NCI-H1930 (cell line): ENCODE measurements at places on chromosomes 11 and 22.
A peak's percentile ranks its signal among the peaks of the same experiment; 100 is the strongest.

DNA sequence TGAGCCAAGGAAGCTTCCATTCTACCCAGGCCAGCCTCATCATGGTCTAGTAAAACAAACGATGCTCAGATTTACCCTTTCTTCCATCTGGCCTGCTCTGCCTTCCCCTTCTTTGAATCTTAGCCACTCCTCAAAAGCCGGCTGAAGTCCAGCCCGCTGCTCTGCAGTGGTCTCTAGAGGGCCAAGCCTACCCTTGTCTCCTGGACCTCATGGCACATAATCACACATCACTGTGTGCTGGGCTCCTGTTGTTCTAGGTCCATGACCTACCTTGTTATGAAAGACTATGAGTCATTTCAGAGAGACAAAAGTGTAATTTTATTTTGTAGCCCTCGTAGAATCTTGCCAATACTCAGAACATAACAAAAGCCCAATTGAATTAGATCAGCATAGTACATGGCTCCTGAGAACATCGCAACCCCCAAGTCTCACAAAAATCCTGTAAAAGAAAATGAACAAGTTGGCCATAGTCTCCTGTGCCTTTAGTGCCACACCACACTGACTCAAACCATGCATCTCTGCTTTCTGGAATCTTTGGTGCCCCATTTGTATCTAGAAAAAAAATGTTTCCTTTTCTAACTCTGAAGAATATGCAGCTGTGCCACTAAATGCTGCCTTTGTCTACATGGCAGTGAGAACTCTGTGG is 192.7 kb downstream of the OPCML start:
- DNase-seq: no peak

GRCh38 chr11:131690776-131691175 is 320.4 kb downstream of the NTM start:
- no peak for DNase-seq

GRCh38 chr22:41687901-41688364 is 734 bp downstream of the SNU13 start:
- DNase-seq: no peak

GRCh38 chr11:69367211-69367964 is 73.4 kb downstream of the MYEOV start:
- DNase-seq: no peak

DNA sequence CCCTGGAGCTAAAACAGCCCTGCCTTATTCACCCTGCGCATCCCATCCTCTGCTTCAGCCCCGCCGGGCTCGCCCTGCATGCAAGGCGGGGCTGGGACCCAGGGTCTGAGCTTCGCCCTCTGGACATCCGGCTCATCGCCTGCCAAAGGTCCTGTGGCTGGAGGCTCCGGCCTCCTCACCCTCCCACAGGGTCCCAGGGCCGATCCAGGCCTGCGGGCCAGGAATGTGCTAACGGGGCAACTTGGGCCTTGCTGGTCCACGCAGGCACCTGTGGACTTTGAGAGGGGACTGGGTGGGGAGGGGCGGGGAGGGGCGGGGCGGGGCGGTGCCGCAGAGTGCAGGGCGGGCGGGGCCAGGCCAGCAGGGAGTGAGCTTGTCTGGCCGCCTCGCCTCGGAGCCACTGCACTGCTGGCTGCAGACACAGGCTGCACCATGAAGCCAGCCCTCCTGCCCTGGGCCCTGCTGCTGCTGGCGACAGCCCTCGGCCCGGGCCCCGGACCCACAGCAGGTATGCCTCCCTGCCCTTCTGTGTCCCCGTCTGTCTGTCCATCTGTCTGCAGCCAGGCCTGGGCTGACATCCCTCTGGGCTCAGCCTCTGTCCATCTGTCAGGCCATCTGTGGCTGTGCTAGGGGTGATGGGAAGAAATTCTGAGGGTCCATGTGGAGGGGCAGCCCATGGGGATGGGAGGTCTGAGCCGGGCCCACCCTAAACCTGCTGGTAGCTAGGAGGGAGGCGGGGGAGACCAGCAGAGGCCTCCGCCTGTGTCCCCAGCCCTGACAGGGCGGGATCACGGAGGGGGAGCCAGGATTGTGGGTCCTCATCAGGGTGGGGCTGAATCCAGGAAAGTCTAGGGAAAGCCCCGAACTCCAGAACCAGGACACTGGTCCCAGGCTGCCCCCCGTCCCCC is at the start of gene SUSD2:
SUSD2 (plus strand) TSS at position 400 of the 908 bp plus-strand sequence; CDS start at position 433, 33 bp downstream.
- DNase-seq: no peak

GRCh38 chr22:31750365-31751284 is 693 bp upstream of the PRR14L start:
- DNase-seq: no peak

GRCh38 chr11:76382209-76382608 is 1.1 kb downstream of the GVQW3 start:
- DNase-seq: no peak

GRCh38 chr22:45159652-45160462 is 3.9 kb upstream of the NUP50 start:
- no peak for DNase-seq

DNA sequence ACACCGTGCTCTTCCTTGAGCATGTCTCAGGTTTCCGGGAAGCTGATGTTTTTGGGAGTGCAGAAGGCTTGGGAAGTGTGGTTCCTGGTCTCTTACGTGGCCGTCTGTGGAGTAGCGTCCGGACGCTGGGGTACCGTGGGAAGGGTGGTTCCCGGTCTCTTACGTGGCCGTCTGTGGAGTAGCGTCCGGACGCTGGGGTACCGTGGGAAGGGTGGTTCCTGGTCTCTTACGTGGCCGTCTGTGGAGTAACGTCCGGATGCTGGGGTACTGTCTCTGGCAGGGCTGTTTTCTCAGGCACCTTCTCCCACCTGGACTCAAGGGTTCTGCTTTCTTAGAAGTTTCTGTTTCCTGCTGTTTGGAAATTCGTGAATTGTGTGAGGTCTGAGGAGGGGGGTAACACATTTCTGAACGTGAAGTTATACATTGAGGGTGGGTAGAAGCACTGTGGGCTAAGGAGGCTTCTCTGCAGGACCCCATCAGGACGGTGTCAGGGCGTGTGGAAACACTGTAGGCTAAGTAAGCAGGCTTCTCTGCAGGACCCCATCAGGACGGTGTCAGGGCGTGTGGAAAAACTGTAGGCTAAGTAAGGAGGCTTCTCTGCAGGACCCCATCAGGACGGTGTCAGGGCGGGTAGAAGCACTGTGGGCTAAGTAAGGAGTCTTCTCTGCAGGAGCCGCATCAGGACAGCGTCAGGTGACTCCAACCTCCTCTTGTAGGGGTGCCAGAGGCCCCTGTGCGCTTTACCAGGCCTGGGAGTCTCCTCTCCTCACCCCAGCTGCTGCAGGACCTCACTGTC is 5.3 kb upstream of the IFITM3 start:
- no peak for DNase-seq

DNA sequence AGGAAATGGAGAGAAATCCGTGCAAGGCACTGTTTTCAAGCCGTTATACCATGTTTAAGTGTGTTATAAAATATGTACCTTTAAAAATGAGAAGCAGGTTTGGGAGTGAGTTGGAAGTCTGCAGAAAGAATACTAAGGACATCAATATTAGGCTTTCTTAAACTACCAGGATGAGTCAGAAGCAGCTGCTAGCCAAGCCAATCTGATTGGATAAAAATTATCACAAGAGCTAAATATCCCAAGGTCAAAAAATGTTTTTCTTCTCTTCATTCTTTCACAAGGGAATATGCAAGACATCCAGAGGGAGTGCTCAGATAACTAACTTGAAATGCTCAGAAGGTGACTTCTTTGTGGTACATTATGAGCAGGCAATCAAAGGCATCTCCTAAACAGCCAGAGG is 19.3 kb upstream of the CKAP5 start:
- no peak for DNase-seq

DNA sequence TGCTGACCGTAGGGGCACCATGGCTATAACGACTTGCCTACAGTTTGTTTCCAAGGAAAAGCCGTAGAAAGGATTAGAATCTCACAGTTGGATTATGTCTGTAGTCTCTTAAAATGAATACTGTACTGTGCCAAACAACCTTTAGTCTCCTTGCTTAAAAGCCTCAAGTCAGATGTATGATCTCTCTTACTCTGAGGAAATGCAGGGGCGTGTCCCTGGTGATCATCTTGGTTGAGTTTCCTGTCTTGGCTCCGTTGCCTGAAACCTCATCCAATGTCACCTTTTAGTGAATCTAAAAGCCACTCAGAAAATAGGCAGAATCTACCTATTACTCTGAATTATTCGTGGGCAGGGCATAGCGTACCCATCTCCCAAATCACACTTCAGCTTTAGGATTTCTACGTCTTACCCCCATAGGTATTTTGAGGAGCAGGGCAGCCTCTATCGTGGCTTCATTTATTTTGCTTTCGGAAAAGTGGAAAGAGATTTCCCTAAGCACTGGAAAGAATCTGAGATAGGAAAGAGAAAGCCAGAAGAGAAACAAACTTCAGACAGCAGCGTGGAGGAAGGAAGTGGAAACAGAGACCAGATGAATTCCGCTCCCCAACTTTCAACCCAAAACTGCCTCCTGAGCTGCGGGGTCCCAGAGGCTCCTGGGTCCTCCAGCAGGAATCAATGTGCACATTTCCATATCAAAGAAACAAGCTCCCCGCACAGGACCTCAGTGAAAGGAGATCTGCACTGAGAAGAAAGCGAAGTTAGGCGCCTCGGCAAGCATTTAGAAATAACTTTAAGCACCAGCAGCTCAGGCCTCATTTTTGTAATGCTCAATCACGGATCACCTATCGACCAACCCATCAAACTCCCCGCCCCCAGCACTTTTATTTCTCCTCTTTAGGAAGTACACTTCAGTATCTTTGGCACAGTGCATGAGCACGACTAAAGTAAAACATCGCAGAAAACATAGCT is 245.8 kb downstream of the ETS1 start:
- DNase-seq: no peak

DNA sequence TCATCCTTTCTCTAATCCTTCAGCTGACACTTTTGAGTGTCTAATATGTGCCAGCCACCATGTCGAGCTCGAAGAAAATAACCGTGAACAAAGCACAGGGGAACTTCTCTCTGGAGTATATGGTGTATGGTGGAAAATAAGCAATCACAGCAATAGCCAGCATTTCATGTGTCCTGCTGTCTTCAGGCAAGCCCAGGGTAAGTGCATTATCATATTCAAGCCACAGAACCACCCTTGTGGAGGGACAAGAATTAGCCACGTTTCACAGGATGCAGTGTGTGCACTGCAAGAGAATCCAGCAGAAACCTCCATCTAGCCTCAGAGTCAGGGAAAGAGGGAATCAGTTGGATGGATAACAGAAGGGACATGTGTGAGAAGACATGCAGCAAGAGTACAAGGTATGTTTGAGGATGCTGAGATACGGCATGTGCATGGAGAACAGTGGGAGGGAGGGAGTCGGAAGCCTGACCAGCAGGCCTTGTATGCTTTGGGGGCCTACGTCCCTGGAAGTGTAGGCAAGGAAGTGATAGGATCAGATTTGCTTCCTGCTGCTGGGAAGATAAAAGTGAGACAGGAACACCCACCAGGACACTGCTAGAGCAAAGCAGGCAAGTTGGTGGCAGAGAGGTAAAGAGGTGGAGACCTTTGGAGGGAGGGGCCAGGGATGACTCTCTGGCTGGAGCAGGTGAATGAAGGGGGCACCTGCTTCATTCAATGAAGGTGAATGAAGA is 14.7 kb upstream of the GNAZ start:
- DNase-seq: no peak

- DNase-seq: no peak
These were observed 12.3 kb upstream of the SCUBE2 start for GRCh38 chr11:9103542-9104276.

- DNase-seq: no peak
These were observed 21.1 kb downstream of the RPS6KA4 start for GRCh38 chr11:64379817-64380709.

- DNase-seq: no peak
These were observed 58.6 kb downstream of the UVRAG start for GRCh38 chr11:75873417-75874221.

DNA sequence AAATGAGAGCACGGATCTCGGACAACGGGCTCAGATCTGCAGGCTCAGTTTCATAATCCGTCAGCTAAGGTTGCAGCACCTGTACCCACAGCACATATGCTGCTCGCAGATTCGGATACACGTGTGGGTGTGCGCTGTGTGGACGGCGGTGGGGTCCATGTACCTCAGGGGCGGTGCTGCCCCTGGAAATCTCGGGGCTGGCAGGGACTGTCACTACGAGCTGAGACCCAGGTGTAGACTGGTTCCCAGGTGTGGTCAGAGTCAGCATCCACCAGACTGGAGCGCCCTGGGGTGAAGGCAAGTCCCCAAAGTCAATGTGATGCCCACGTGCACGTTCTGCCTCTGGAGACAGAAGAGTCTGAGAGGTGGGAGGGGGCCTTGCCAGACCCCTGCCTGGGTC is 989.3 kb downstream of the BRD1 start:
- no peak for DNase-seq

DNA sequence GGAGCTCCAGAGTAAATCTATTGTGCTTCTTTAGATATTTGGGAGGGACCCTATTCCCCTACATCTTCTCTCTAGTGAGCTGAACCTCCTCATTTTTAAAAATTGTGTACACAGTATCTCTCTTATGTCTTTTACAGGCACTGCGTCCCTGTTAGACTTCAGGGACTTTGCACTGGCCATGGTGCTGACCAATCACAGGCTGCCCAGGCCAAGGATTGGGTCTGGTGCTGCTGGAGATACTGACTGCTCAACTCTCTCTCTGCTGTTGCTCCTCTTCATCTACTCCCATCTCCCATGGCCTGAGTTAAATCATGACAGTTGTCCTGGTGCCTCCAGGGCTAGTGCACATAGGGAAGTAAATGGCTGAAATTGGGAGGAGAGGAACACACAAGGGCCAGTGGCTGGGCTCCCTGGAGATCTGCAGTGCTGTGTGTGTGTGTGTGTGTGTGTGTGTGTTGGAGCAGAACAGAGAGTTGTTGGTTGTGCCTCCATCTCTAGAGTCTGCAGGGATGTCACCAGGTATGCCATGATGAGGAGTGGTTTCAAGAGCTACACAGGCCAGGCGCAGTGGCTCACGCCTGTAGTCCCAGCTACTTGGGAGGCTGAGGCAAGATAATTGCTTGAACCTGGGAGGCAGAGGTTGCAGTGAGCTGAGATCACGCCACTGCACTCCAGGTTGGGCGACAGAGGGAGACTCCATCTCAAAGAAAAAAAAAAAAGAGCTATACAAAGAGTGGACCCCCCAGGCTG is 155.3 kb downstream of the ST3GAL4 start:
- DNase-seq: no peak

DNA sequence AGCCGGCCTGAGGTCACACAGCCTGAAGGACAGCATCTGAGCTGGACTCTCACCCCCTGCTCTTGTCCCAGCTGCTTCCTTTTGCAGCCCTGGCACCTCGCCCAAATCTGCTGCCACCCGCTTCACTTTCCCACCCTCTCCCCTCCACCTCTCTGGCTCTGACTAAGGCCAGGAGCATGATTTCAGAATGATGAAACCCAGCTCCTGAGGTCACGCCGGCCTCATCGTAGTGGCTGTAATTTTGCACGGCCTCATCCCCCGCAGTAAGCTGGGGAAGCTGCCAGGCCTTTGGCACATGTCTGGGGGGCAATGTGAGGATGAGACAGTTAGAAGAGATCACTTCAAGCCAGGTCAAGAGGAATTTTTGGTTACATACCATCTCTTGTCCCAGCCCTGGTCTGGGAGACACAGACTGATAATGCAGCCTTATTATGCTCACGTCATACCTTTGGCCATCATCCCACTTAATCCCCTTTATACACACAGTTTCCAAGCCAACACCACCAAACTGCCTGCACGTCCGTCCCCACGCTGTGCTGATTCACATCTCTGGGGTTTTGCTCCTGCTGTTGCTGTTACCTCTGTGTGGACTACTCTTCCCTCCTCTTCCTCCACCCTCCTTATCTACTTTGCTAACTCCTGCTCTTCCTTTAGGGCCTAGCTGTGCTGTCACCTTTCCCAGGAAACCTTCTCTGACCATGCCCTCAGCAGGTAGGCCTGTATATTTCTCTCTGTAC is 58.1 kb downstream of the CHRDL2 start:
- DNase-seq: no peak

GRCh38 chr11:63813563-63814382 is 517 bp downstream of the SPINDOC start:
- peak; percentile 15 for DNase-seq

GRCh38 chr11:91066456-91067047 is 843.7 kb upstream of the CHORDC1 start:
- peak; percentile 67 for DNase-seq
